Activated naive CD4-positive, alpha-beta T cell treated with anti-CD3 and anti-CD28 coated beads for 36 hours (primary cell): ENCODE measurements at places on chromosomes 5 and 9. TPM values are rescaled to one million over a fixed set of nuclear protein-coding genes. Genes with fewer than 3 reads are reported as not detected.

DNA sequence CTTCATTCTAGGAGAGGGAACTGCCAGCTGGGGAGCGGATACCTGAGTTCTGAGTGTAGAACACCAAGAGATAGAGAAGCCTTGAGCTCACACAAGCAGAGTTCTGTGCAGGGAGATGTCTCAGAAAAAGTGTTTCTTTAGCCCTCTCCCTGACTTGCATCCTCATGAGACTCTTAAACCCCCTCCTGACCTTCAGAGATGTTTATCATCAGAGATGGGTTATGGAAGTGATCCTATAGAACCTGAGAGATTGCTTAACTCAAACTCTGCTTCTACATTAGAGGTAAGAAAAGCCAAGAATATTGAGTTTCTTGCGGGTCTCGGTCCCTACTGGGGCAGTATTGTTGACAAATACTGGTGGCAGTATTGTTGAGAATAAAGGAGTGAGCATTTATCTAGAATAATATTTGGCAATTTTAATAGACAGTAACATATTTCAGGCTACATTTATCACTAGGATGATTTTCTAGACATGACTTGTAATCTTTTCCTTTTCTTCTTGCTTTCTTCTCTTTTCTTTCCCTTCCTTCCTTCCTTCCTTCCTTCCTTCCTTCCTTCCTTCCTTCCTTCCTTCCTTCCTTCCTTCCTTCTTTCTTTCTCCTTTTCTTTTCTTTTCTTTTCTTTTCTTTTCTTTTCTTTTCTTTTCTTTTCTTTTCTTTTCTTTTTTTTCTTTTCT, at the start of gene IZUMO3:
Gene IZUMO3, minus strand, starts transcription at position 51 of the 676 bp plus-strand sequence. CDS start 248 bp downstream, outside the sequence.
- no peak for DNase-seq

DNA sequence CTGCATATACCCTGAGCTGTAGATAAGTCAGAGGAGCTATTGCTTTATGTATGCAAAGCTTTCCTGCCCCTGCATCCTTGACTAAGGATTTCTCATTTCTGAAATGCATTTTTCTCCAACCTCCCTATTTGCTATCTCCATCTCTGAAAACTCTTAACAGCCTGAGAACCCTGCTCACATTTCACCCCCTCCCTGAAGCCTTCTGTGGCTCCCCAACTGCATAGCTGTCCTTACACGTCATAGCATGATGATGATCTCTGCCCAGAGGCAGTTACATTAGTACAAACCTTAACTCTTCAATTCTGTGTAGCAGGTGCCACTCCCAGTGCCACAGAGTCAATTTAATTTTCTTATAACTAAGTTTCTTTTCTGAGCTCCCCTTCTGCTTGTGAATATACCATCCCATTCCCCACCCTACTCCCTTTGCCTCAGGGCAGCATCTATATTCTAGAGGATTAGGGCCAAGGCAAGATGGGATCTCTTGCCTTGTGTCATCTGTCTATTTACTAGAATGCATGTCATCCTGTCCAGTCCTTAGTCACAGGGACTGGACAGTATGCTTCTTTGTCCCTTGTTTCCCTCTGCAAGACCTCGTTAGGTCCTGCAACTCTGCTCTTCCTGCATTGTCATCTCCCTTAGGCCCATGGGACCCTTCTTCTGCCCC, 149.7 kb upstream of the SPRY4 start:
- DNase-seq = no peak

The SLC6A19 gene
- total RNA-seq = not detected

The TRPM3 gene
- total RNA-seq = 0.02 TPM

The LOX gene
- not detected for total RNA-seq

- no peak for DNase-seq
These were observed 89.9 kb downstream of the MAPKAP1 start for GRCh38 chr9:125617087-125617486.

The FOXD4L4 gene
- total RNA-seq = not detected

DNA sequence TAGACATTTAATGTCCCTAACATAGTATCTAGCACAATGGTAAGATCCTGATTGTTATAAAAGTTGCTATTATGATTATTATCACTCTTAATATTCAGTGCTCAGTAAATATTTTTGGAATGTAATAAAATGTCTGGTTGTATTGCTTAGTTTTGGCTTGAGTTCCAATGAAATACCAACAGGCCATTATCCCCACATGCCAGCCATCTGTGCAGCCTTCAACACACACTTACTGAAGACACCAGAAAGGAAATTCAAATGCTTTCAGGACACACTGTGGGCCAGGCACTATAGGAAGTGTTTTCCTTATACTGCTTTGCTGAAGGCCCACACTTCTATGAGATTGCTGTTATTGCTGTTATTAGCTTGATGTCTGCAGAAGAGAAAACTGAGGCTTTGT, 157.5 kb downstream of the TRIM32 start:
- no peak for DNase-seq

DNA sequence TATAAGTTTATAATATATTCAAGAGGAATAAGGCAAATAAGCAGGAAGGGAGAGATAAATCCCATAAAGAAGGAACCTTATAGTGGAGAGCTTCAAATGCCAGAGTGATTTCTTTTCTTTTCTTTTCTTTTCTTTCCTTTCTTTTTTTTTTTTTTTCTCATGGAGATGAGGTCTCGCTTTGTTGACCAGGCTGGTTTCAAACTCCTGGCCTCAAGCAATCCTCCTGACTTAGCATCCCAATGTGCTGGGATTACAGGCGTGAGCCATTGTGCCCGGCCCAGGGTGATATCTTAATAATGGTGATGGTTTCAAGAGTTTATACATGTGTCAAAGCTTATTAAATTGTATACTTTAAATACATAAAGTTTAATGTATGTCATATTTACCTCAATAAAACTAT, 19.6 kb upstream of the FOCAD start:
- DNase-seq = no peak

DNA sequence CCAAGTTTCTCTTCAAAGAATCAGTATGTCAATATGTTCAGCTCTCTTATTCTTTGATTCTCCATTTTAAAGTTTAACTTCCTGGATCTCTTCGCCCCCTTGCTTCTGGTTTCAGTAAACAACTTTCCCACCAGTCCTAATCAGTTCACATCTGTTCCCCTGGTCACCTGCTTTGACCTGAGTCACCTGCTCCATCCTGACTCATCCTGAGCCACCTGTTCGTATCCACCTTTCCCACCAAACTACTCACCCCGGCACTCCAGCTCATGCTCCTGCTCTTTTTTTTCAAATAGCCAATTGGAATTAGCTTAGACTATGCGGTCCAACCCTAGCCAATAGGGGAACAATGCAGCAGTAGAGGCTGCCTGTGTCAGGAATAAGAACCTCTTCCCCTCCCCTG, 23.6 kb upstream of the CSF1R start:
- no peak for DNase-seq

The SMAD5 gene
- 0.50 TPM for total RNA-seq

The CATSPER3 gene
- 0.32 TPM for total RNA-seq

The PCDHB16 gene
- total RNA-seq = not detected

- DNase-seq = no peak
These were observed 146.5 kb downstream of the AOPEP start for GRCh38 chr9:94872891-94873511.

DNA sequence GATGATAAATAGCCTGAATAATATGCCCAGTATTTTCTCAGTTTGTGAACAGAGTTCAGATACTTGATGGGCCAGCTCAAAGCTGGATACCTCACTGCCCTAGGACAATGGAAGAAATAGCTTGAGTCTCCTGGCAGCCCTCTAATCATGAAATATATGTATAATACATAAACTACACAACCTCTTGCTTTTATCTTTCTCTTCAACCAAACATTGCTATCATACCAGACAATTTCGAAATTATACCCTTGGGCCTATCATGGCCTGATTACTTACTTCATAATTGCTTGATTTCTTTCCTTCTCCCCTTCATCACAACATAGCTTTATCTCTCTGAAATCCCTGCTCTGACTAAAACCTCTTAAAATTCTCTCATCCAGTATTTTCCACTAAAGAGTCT, 1144.9 kb upstream of the C9orf72 start:
- no peak for DNase-seq

The C5orf52 gene
- total RNA-seq = not detected

DNA sequence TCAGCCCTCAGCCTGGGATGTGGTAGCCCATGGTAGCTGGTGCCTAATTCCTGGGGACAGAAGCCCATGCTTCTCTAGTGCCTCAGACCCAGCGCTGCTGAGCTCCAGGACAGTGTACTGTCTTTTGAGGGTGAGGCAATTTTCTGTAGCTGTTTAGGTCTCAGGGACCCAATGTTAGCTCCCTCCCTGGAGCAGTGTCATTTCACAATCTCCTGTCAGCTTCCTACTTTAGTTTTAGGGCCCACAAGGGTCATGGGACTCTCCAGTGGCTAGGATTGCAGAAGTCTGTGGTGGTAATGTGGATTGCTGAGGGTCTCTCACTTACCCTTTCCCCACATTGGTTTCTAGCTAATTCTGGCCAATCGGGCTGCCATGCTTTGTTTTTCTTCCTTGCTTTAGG, 67.7 kb upstream of the CCL21 start:
- no peak for DNase-seq

DNA sequence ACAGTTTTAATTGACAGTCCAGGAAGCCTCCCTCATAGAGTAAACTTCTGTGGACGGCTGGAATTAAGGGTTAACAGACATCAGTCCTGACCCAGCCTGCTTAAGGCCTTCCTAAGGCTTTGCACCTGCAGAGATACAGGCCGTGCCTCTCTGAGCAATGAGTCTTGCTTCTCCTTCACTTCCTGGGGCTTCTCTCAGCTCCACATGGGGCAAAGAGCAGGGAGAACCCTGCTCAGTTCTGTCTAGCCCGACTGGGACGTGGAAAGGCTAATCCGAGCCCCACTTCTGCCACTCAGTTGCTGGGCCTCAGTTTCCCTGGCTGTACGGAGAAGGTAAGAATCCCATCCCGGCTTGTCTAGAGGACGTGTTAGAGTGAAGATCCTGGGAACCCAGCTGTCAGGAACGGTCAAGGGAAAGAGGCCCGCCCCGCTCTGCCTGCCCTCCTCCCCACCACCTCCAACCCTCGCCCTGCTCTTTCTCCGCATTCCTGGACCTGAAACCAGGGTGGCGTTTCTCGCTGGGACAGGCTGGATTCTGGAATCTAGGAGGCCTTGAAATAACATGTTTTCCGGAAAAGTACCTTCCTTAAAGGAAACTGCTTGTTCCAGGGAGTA, 6.5 kb downstream of the SPAAR start:
- no peak for DNase-seq

DNA sequence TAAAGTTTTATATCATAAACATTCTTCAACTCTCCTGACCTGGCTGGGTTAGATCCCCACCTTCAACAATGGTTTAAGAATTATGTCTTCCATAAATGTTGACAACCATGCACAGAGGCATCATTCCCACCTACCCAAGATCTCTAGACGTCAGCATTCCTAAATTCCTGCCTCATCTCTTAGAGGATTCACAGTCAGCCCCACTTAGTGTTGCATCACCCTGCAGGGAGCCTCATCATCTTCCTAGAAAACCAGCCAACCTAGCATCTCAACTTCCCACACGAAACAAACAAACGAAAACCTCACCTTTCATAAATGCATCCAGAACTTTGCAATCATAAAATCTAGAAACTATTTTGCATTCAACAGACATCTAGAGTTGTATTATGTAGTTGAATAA, 816.1 kb upstream of the C9orf72 start:
- DNase-seq = no peak

The PCDHA9 gene
- not detected for total RNA-seq

GRCh38 chr9:96025995-96026602, 150.6 kb downstream of the ERCC6L2 start:
- peak; percentile 46 for DNase-seq

DNA sequence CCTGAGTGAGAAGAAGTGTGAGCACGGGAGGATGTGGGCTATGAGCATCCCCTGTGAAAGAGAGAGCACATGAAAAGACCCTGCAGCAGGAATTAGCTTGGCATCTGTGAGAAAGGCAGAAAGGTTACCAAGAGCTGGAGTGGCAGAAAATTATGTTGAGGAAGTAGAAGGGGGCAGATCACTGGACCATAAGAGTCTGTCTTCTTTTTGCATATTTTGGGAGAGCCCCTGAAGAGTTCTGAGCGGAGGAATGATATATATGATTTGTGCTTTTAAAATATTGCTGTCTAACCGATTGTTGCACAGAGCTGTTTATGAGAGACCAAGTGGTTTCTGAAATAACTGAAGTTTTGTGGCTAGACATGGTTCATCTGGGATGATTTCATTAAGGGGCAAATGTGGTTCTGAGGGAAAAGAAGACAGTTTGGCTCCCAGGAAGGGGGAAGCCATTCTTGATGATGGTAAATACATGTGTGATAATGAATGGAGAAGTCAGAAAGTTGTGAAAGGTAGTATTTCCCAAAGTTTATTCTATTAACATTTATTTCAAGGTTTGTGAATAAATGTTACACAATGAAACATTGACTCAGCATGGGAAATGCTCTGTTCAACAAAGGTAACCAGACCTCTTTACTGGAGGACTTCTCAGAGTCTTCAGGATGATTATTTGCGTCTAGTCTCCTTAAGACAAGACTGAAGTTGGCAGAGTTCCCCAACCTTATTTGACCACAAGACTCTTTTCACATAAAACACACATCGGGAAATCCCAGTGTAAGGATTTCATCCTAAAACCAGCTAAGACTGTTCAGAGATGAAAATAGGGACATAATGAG, 31.5 kb upstream of the ADRB2 start:
- DNase-seq = no peak

GRCh38 chr9:125558453-125559092, 148.4 kb downstream of the MAPKAP1 start:
- DNase-seq = peak; percentile 81

DNA sequence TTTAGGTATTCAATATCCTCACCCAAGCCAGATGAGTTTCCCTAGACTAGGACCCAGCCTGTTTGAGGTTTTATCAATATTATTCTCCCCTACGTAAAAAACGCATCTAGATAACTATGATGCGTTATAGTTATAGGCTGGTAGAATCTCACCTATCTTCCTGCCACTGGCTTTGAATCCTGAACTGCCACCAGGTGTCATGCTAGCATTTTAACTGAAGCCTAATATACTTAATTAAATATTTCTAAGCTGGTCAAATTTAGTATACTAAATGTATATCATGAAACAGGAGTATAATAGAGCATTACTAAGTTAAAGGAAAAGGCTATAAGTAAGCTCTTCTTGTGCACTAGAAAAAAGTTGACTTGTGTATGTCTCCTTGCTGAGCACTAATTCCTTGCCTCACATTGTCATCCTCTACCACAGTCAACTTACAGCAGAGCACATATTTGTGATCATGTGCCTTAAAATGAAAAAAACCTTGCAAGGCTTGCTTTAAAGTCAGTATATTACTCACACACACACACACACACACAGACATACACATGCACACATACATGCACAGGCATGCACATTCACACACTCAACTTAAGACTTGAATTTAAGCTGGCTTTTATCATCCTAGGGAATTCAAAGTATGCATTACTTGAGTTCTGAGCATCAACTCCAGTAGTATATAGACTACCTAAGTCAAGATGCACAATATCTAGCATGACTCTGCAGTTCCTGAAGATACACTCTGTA, 303.4 kb downstream of the ADGRV1 start:
- DNase-seq = no peak

The ATP10B gene
- not detected for total RNA-seq

DNA sequence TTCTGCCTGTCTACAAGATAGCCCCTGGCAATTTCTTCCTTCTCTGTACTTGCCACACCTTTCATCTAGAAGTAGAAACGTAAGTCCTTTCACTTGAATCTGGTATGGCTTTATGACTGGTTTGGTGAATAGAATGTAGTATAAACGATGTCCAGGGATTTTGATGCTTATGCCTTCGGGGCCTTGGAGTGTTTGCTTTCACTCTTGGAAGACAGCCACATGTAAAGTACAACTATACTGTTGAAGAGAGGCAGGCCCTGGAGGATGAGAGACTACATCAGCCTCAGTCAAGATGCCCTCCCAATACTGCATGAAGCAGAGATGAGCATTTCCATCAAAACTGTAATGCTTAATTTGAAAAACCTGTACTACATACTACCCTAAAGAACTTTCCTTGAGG, 553.8 kb upstream of the C9orf72 start:
- no peak for DNase-seq

- no peak for DNase-seq
These were observed 41.3 kb downstream of the ZNF474 start for GRCh38 chr5:122170620-122171019.
